IPS-NIHi11 (cell line): ENCODE measurements at places on chromosomes 6 and 20.

DNA sequence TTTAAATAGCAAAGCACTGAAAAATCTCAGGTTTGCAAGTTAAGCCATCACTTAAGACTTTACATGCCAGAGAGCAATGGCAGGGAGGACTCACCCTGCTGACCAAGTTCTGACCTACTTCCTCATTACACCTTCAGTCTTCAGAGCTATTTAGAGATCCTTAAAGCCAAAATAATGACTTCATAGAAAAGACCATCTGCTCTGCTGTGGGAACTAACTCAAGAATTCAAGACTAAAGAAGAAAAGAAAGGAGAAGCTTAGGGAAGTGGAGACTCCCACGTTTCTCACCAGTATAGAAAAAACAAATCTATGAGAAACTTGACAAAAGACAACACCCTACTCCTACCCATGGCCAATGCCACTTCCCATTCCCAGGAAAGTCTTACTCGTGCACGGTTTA, 28.6 kb downstream of the XPO5 start:
- DNase-seq: no peak

DNA sequence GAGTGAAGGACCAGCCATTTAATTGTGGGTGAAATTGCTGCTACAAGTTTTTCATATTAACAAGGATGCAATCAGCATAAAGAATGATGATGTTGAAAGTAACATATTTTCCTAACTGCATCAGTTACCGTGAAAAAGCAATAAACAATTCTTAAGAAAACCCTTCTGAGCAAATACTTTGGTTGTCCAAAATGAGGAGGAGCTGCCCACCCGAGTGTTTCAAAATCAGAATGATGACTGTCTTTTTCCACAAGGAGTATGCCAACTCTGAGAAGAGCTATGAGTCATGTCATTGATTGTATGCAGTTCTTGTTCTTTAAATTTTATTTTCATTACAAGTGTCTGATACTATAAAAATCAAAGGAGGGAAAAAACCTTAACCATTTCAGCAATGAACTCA, 470.5 kb downstream of the COL12A1 start:
- DNase-seq: no peak

GRCh38 chr20:23634044-23634801, 3.5 kb downstream of the CST3 start:
- no peak for DNase-seq

DNA sequence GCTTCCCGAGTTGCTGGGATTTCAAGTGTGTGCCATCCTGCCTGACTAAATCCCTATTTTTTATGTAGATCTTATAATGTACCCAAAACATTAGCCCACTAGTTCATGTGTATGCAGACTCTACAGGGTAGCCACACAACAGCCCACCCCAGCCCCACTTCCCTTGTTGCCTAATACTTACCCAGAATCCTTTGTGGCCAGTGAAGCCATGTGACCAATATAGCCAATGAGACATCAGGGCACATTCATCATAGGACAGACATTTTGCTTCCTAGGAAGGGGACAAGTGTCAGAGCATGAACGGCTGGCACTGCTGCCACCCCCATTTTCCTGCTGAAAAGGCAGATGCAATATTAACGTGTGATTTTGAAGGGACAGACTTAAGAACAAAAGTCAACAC, 36.0 kb upstream of the TCP11 start:
- DNase-seq: no peak

- DNase-seq: no peak
Measured at GRCh38 chr20:34701405-34702085, 2.6 kb upstream of the TP53INP2 start.

DNA sequence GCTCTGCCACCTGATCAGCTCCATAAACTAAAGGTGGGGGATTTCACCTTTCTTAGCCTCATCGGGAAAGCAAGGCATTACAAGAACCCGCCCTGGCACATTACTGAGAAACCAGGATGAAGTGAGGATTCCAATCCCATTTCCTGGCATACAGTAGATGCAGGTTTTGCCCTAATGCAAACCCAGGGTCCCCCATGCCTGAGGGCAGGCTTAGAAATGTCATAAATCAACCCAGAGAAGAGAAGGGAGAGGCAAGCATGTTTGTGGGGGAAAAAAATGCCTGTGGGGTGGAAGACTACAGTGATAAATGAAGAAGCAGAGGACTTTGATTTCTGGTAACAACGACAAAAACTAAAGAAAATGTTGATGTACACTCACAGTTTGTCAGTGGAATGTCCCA, 18.0 kb upstream of the PMEPA1 start:
- DNase-seq: no peak
